Stomach (tissue), 19 donors: ENCODE measurements at places on chromosomes 2 and 18. TPM values are rescaled to one million over a fixed set of nuclear protein-coding genes. Genes with fewer than 3 reads are reported as not detected.

The LDAH gene
- 20.0 TPM for total RNA-seq

DNA sequence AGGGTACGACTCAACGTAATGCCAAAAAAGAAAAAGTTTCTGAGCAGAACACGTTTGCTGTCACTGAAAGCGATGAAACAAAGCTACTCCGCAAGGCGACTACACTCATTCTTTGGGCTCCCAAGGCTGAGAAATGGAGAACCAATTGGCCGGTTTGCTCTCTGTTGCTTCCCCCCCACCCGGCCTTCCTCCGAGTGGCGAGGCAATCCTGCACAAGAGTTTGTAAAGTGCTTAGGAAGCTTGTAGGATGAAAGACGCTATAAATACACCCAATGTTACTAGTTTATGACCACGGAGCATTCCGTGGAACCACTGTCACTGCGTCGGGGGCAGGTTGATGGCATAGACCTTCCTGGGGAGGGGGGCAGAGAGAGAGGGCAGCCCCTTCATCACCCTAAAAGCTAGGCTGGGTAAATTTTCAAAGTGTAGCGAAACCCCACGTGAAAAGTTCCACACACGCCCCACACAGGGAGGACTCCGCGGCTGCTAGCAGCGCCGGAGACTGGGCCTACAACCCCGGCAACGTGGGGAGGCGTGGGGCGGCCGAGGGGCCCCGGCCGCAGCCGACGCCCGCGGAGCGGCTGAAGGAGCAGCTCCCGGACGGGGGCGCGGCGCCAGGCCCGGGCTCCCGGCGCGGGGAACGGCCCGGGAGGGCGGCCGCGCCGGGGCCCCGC, 915 bp downstream of the CUL3 start:
- peak; percentile 36 for DNase-seq

The FLACC1 gene
- total RNA-seq: 21.6 TPM

DNA sequence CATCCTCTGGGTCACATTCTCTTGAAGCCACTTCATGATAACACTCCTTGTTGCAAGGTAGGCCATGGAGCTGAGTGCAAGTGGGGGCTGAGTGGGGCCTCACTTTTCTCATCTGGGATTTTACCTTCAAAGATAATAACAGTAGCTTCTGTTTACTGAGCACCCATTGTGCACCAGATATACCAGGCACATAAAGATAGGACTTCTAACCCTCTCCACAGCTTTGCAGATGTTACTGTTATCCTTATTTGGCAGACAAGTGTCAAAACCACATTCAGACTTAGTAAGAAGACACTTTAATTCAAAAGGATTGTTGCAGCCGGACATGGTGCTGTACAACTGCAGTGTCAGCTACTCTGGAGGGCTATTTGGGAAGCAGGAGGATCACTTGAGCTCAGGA, 12.8 kb upstream of the FAM136A start:
- DNase-seq: no peak

DNA sequence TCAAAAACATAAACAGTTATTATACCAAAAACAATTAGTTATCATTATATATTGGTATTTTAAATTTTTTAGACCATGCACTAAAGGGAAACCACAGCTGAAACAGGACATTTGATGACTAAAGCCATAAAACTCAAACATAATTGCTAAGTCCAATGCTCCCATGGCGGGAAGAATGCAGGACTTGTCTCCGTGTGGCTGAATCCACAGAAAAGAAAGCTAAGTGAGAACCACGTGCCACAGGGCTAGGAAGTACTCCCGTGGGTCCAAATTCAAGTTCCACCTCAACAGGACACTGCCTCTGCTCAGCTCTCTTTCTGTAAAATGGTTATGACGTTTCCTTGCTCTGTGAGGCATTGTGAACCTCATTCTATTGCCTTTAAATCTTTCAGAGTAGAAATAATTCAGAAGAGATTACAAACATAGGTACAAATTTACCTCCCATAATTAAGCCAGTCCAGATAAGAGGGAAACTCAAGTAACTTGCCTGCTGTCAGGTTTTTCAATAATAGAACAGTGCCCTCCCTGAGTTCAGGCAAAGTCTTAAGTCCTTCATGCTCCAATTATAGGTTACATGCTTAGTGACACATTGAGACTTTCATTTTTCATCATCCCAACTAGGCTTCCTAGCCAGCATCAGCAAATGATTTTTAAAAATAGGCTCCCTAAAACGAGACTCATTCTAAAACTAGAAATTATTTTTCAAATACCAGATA, 36.7 kb downstream of the FTCDNL1 start:
- no peak for DNase-seq

GRCh38 chr2:174339561-174340399, 5.0 kb downstream of the SP9 start:
- no peak for DNase-seq

DNA sequence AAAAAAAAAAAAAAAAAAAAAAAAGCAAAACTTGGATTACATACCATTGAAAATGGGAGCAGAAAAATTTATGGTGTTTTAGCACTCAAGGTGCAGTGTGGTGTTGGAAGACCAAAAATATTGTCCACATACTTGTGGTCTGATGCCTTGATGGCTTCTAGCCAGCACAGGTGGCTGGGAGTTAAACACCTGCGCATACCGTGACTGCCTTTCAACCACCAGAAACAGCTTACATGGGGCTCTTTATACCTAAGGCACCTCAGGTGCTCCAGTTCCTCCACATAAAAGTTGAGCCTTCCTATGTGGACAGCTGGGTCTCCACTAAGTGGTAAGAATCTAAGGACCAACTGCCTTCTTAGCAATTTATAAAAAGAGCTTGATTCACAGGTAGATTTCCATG, 802.6 kb upstream of the CELF4 start:
- no peak for DNase-seq

- DNase-seq: no peak
Measured at GRCh38 chr2:154591294-154591820, 107.1 kb upstream of the KCNJ3 start.

The HOXD9 gene
- not detected for total RNA-seq

The DSG4 gene
- total RNA-seq: not detected

DNA sequence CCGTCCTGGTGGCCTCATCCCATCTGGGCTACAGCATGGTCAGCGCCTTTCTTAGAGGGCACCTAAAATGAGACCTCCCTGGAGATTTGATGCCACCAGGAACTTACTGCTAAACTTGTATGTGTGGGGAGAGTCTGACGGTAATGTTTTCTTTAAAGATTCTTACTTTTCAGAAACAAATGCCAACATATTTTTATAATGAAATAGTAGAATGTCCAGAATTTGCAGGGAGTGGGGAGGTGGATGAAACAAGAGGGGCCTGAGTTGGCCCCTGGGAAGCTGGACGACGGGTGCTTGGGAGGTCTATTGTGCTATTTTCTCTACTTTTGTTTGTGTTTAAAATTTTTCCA, 118.8 kb upstream of the CTDP1 start:
- no peak for DNase-seq

- no peak for DNase-seq
Measured at GRCh38 chr18:37476182-37476581, 89.4 kb downstream of the CELF4 start.

The STPG4 gene
- not detected for total RNA-seq

GRCh38 chr2:227817850-227818674, 4.4 kb downstream of the CCL20 start:
- peak; percentile 90 for DNase-seq

GRCh38 chr2:229417916-229418315, 146.8 kb upstream of the PID1 start:
- DNase-seq: no peak

GRCh38 chr2:8993196-8993901, 10.1 kb downstream of the MBOAT2 start:
- no peak for DNase-seq

- no peak for DNase-seq
Measured at GRCh38 chr2:190167702-190168101, 105.2 kb upstream of the MSTN start.

GRCh38 chr18:24553571-24554285, 93.3 kb downstream of the HRH4 start:
- no peak for DNase-seq

- DNase-seq: no peak
Measured at GRCh38 chr2:715854-716560, 38.8 kb upstream of the TMEM18 start.

The ZSWIM2 gene
- not detected for total RNA-seq

- no peak for DNase-seq
Measured at GRCh38 chr2:220521551-220521950, 894.1 kb downstream of the SLC4A3 start.
